Activated CD4-positive, alpha-beta T cell treated with anti-CD3 and anti-CD28 coated beads, Interleukin-2, amount 10 ng/mL, durations not matched to agents 7 days and 5 days (primary cell): ENCODE measurements at places on chromosomes 3 and 15. TPM values are rescaled to one million over a fixed set of nuclear protein-coding genes. Genes with fewer than 3 reads are reported as not detected.
A peak's percentile ranks its signal among the peaks of the same experiment; 100 is the strongest.

GABRG3 gene
- not detected for total RNA-seq

RASGRP1 gene
- total RNA-seq = 204 TPM

KCNMB2 gene
- total RNA-seq = not detected

- H3K4me1 ChIP-seq = peaks cover 79% of the 10 kb centered on the region
- H3K27ac ChIP-seq = peak overlapping the region; percentile 99
- no peaks in the 10 kb centered on the region for H3K27me3 ChIP-seq
- H3K36me3 ChIP-seq = peaks cover 66% of the 10 kb centered on the region
Measured at GRCh38 chr3:105752791-105753415, 115.9 kb downstream of the CBLB start.

GRCh38 chr3:17759901-17760300 lies 17.5 kb upstream of the TBC1D5 start:
- no peak overlapping the region for H3K27ac ChIP-seq
- no peaks in the 10 kb centered on the region for H3K36me3 ChIP-seq

DNA sequence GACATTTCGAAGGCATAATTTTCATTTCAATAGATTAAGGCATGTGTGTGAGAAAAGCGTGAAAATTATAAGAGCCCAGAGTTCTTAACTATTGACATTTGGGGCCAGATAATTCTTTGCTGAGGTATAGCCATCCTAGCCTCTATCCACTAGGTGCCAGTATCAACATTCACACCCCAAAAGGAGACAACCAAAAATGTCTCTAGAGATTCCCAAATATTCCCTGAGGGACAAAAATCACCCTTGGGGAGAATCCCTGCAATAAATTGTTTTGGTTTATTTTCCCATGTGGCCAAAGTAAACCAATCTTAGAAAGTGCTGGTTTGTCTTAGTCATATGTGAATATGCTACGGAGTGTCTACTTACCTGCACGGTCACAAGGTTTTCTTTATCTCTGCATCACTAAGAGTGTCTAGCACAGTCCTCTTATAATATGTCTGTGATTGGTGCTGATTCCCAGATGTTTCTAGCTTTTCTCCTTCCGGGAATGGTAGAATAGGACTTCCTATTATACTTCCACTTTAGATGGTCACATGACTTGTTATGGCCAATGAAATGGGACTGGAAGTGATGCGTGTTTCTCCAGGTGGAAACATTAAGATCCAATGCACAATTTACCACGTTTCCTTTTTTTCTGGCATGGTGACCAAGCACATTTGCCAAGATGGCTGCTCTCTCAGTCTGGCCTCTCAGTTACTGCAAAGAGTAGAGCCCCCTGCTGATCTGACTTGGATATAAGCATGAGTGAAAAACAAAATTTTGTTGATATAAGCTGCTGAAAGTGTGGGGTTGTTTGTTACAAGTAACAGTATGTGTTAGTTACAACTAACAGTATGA lies 8.0 kb upstream of the KBTBD8 start:
- H3K27me3 ChIP-seq = peaks cover 15% of the 10 kb centered on the region
- H3K36me3 ChIP-seq = no peaks in the 10 kb centered on the region
- DNase-seq = no peak

GRCh38 chr3:137970914-137971831 lies 38.8 kb upstream of the CLDN18 start:
- no peaks in the 10 kb centered on the region for H3K4me1 ChIP-seq
- DNase-seq = peak; percentile 65
